Fibroblast of skin of scalp (primary cell): ENCODE measurements at places on chromosomes 4 and X.

DNA sequence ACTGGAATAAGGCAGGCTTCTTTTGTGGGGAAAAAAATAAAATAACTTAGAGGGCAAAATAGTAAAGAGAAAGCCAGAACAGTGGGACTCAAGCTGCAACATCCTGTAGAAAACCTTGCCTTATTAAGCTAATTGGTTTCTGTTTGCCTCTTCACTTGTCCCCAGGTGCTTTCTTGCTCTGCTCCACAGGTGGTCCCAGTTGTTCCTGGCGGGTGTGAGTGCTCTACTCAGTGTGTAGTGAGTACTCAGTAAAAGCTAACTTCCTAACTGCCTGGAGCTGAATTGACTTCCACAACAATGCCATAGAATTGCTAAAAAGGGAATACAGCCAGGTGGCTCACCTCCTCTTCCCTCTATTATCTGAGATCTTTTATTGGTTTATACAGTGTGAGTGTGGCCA lies 930.2 kb downstream of the C4orf33 start:
- DNase-seq, result no peak

- peak; percentile 25 for DNase-seq
These were observed 28.0 kb upstream of the ATP6AP2 start for GRCh38 chrX:40552768-40553167.

- DNase-seq, result no peak
These were observed 8.8 kb upstream of the TBC1D25 start for GRCh38 chrX:48530736-48531135.

GRCh38 chr4:165493359-165493758 lies 114.6 kb downstream of the CPE start:
- DNase-seq, result peak; percentile 64

DNA sequence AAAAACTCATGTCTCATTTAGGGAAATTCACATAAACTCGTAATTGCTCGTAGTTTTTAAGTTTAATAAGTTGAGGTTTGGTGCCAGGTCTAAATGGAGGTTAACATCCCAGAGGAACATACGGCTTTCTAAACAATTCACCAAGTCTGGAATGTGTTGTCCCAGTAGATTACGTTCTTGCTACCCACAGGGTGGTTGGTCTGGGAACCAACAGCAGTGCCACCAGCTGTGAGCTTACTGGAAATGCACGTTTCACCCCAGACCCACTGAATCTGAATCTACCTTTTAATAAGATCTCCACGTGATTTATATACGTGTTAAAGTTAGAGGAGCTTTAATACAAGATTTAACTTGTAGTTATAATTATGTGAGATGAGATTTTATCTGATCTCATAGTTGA lies 134.3 kb downstream of the BMPR1B start:
- DNase-seq, result peak; percentile 33

- DNase-seq, result no peak
These were observed 20.3 kb upstream of the SPON2 start for GRCh38 chr4:1192493-1193205.
